ENCODE measurements at places on chromosomes 5 and 9.

DNA sequence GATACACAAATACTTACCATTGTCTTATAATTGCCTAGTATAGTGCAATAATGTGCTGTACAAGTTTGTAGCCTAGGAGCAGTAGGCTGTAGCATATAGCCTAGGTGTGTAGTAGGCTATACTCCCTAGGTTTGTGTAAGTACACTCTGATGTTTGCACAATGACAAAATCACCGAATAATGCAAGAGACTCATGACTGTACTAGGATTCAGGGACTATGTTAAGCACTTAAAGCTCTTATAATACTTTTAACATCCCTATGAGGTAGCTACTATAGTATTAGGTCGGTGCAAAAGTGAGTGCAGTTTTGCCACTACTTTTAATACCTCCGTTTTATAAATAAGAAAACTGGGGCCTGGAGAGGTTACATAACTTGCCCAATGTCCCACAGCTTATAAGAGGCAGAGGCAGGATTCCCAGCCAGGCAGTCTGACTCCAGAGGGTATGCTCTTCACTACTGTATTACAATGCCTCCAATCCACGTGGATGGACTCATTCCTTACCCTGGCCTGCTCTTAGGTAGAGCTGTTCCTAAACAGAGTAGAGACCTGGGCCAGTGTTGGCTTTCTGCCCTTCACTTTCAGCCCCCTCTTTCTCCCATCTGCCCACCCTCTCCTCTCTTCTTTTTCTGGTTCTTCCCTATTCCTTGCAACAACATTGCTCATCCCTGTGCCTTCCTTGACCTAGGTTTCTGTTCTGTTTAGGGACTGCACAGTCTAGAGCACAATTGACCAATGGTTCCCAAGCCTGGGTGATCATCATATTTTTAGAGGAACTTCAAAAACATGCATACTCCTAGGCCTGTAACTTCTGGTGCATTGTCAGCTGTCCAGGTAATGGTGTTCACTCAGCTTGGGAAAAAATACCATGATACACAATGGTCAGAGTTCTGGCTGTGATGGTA lies 114.0 kb downstream of the CARTPT start:
- DNase-seq, result no peak

DNA sequence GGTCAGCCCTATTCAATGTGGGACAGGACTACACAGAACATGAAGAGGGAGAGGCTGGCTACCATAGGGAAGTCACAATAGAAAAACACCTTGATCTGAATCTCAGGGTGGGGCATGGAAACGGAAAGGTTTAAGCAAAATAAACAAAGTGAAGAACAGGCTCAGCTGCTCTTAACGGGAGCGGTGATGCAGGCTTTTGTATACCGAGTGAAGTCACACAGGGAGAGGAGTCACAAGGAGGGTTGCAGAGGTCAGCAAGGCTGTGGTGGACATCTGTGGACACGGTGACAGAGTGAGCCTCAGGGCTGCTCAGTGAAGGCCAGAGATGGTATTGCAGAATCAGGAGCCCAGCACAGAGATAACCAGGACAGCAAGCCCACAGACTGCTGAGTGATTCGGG lies 30.6 kb upstream of the SEMA4D start:
- DNase-seq, result no peak

- no peak for DNase-seq
These were observed 11.7 kb upstream of the FGF1 start for GRCh38 chr5:142697356-142698255.

DNA sequence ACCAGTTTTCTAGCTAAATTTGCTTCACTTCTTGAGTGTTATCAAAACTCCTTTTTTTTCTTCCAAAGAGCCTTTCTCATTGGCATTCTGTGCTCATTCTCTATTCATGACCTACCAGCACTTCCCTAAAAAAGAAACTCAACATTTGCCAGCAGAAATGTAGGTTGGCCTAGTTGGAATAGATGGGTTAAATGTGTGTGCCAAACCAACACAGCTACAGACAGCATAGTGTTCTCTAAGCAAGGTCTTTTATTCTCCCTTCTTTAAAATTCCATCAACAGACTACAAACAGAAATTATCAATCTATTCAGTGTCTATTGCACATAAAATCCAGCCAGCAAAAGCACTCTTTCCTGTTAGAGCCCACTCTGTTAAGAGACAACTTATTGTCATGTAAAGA lies 255.8 kb upstream of the PUM3 start:
- no peak for DNase-seq

DNA sequence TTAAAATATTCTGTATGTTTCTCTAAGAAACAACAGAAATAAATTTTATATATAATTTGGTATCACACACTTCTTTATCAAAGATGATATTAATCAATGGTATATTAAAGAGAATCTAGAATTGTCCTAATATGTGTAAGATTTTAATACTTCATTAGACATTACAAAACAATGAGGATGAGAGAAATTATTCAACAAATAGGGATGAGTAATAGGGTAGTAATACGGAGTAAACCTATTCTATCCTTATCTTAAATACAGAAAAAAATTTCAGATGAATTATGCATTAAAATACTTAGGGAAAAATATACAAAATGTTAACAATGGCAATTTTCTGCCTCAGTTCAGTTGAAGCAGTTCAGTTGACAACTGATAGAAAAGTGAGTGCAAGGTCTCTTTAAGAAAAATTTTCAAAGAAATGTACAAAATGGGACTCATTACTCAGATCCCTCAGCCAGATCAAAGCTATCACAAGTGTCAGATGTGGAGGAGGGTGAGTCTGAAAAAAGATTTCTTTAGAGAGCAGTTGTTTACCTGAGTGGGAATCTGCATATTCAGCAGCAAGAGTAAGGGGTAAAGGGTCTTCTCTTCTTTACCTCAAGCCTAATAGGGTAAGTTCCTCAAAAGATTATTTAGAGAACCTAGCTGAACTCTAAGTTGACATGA lies 56.7 kb upstream of the GCNT4 start:
- no peak for DNase-seq

GRCh38 chr5:171623551-171624097 lies 162.0 kb upstream of the SMIM23 start:
- no peak for DNase-seq

GRCh38 chr9:110141227-110141793 lies 66.6 kb downstream of the C9orf152 start:
- no peak for DNase-seq

GRCh38 chr5:38323645-38324295 lies 65.4 kb downstream of the EGFLAM start:
- no peak for DNase-seq

DNA sequence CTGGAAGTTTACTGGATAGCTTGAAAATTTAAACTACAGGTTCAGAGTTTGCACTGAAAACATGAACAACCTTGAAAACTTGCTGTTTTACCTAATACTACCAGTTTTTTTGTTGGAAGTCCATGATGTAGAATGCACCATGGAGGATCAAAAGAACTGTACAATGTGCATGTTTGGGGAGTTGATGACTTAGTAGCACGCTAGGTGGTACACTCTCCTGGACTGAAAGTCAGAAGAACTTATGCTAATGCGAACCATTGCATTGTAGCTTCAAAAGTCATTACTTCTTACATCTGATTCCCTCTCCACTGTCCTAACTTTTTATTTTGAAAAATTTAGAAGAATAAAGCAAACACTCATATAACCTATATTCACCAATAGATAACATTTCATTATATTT lies 211.0 kb downstream of the OSTF1 start:
- no peak for DNase-seq

DNA sequence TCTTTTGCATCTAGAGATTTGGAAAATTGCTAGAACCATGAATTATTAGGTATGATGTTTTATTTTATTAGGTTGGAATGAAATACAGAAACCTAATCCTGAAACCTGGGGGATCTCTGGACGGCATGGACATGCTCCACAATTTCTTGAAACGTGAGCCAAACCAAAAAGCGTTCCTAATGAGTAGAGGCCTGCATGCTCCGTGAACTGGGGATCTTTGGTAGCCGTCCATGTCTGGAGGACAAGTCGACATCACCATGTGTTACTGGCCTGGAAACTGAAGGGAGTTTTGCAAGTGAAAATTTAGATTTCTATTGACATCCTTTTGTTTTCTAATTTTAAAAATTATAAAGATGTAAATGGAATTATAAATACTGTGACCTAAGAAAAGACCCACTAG lies 100.7 kb downstream of the NLN start:
- no peak for DNase-seq

DNA sequence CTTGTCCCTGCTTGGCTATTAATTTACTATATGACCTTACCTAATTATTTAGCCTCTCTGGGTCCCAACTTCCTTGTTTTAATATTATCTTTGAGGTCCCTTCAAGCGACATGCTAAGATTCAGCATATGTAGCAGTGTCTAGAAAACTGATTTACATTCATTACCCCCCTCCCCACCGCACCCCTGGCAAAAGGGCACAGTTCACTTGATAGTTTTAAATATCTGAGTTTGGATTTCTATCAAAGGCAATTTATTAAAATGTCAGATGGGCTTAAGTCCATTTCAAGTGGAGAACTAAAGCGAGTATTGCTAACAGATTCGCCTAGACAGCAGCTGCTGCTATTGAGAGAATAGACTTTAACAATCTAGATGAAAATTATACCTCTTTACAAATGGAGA lies 3.9 kb downstream of the CEMIP2 start:
- DNase-seq, result no peak

DNA sequence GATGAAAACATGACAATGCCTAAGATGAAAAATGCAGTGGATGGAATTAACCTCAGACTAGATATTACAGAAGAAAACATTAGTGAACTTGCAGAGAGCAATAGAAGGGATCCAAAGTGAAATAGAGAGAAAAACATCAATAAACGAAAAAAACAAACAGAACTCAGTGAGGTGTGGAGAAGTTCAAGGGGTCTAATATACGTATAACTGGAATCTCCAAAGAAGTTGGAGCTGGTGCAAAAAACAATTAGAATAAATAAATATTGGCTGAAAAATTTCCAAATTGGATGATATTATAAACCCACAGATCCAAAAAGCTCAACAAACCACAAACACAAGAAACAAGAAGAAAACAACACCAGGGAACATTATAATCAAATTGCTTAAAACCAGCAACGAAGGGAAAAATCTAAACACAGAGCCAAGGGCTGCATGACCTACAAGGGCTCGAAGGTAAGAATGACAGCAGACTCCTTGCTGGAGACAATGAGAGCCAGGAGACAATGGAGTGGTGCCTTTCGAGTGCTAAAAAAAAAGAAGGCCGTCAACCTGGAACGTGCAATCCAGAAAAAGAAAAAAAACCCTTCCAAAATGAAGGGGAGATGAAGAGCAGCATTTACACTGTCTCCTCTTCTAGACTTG lies 11.8 kb downstream of the FAM163B start:
- no peak for DNase-seq

Measured in effector memory CD4-positive, alpha-beta T cell (primary cell).